ENCODE measurements at places on chromosomes 3 and 15. TPM values are rescaled to one million over a fixed set of nuclear protein-coding genes. Genes with fewer than 3 reads are reported as not detected.

DNA sequence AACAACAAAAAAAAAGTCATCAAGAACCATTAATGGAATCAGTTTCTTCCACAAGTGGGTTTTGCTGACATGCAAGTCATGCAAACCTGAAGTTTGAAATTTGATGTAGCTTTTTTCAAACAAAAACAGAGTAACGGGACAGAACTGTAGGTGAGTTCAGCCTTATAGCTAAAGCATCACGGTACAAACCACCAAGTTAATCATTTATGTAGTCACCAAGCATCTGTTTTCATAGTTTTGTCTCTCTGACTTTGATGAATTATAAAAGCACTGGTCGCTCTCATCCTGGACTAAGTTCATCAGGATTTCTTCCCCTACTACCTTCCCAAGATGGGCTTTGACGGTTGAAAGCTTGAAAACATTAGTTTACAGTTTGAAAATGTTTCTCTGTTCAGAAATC is 117.0 kb upstream of the SAMMSON start:
- DNase-seq: no peak

DNA sequence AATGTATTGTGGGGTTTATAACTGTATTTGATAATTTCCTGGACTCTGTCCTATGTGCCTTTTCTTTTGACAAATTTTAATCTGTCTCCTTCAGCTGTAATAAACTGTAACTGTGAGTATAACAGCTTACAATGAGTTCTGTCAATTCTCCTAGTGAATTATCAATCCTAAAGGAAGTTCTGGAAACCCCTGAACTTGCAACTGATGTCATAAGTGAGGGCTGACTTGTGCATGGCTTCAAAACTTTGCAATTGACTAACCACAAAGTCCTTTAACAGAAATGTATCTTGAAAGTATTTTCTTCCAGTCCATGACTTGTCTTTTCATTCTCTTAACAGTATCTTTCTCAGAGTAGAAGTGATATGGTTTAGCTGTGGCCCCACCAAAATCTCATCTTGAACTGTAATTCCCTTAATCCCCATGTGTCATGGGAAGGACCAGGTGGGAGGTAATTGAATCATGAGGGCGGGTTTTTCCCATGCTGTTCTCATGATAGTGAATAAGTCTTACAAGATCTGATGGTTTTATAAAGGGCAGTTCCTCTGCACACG is 108.3 kb downstream of the TFDP2 start:
- no peak for DNase-seq

DNA sequence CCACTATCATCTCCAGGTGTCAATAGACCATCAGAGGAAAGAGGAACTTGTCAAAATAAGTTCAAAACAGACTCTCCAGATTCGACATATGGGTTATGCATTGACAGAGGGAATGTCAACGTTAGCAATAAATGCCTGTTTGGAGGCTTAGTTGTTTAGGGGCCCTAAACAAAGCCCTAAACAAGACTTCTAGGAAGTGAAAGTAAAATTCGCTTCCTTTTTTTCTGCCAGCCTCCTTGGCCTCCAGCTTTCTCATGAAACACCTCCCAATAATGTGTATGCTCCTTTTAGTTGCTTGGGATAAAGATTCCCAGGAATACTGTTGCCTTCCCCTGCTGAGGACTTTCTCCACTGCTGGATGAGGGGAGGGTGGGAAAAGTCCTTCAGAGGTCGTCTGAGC is 70.9 kb upstream of the ARNT2 start:
- DNase-seq: no peak

DNA sequence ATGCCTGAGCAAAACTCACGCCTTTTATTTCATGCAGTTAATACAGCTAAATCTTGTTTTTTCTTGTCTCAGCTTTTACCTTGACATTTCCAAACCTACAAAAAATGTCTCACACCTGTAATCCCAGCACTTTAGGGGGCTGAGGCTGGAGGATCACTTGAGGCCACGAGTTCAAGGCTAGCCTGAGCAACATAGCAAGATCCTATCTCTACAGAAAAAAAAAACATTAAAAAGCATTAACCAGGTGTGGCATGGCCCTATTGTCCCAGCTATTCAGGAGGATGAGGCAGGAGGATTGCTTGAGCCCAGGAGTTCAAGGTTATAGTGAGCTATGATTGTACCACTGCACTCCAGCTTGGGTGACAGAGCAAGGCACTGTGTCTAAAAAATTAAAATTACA is 3.9 kb upstream of the TMEM212 start:
- no peak for DNase-seq

- DNase-seq: no peak
Observed at GRCh38 chr15:83268147-83268546, 16.3 kb downstream of the BNC1 start.

DNA sequence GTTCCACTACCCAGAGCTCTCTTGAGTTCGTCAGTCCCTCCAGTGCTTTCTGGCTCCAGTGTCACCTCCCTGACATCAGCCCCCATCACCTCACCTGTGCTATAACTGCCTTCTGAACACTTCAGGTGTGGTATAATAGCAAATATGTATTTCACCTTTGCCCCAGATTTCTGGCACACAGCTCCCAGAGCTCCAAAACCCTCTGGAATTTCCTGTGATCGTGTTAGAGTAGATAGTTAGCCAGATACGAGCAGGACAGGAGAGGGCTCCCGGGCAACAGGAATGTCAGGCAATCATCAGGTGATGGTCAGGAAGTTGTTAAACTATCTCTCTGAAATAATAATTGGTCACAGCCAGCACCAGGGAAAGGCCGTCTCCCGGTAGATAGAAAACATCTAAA is 22.6 kb upstream of the LIMD1 start:
- no peak for DNase-seq

- no peak for DNase-seq
Observed at GRCh38 chr3:153372326-153372725, 210.3 kb downstream of the RAP2B start.

- no peak for DNase-seq
Observed at GRCh38 chr3:179666030-179666429, 13.2 kb downstream of the USP13 start.

DNA sequence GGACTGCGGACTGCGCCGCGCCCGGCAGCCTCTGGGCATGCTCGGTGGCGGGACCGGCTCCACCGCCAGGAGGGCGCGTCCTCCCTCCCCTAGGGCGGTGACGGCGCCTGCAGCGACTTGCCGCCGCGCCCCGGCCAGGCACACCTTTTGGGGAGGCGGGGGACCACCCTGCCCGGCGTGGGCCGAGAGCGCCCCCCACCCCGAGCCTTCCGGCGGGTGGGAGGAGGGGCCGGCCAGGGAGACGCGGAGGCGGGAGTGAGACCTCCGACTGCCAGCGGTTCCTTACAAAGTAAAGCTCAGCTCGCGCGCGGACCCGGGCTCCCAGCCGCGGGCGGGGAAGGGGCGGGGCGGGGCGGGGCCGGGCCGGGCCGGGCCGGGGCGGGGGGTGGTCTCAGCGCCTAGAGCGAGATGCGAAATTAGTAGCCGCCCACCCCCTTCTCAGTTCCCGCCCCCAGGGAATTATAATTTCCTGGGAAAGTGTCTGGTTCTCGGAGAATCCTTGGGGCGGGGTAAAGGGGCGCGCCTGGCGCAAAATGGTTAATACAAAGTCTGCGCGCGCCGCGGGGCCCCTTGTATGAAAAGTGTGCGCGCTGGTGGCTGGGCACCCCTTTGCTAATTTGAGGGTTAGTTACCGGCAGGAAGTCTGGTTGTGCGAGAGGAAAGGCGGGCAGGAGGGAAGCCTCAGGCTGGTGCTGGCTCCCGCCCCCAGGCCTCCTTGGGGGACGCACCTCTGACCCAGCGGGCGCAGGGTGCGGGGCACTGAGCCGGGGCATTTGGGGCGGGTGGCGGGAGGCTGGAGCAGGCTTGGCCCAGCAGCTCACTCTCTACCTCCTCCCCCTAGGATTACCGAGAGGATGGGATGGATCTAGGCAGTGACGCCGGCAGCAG is 224.8 kb upstream of the IL12A start:
- DNase-seq: peak; percentile 64

DNA sequence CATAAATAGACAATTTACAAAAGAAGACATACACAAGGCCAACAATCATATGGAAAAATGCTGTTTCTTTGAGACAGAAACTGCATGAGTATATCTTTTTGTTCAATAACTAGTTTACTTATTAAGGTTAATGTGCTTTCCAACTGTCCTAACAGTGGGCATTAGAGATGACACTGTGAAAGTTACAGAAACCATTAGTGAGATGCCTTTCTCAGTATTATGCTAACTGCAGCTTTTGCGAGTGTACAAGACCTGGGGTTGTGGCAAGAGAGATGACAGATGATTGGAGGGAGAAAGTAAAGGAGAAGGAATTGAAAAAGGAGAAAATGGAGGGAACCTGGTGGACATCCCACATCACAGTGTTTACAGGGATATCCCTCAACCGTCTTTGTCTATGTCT is 640.5 kb downstream of the ZPLD1 start:
- no peak for DNase-seq

GRCh38 chr3:8942115-8942514 is 21.2 kb downstream of the RAD18 start:
- no peak for DNase-seq

DNA sequence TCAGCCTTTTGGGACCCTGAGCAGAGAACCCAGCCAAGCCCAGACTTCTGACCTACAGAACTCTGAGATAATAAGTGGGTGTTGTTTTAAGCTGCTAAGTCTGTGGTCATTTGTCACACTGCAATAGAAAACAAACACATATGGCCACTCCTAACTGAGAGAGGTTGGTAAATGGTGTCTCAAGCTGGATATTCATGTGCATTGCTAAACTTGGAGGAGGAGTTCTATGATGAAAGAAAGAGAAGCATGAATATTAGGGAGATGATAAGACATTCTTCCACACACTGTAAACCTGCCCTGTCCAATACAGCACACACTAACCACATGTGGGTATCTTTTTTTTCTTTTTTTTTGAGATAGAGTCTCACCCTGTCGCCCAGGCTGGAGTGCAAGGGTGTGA is 27.8 kb upstream of the UBL7 start:
- DNase-seq: no peak

Gene SLC15A2
- 0.53 TPM for total RNA-seq

Gene ARRDC4
- total RNA-seq: 1.1 TPM

Gene CACNA1D
- total RNA-seq: 0.33 TPM

Gene GP5
- total RNA-seq: 0.37 TPM
